ENCODE measurements at places on chromosomes 2 and 18. TPM values are rescaled to one million over a fixed set of nuclear protein-coding genes. Genes with fewer than 3 reads are reported as not detected.

GRCh38 chr2:215435280-215435869 lies 493 bp downstream of the FN1 start:
- DNase-seq, result no peak
- H3K36me3 ChIP-seq, result no peaks in the 10 kb centered on the region
- no peak overlapping the region for H3K27ac ChIP-seq
- peaks cover 82% of the 10 kb centered on the region for H3K27me3 ChIP-seq
- peak overlapping the region; percentile 70 for H3K4me3 ChIP-seq
- H3K4me1 ChIP-seq, result peaks cover 11% of the 10 kb centered on the region

- peak within 1 kb of the TSS; percentile 100 for H3K27ac ChIP-seq
- DNase-seq, result peak; percentile 72
- peak within 1 kb of the TSS; percentile 99 for H3K4me3 ChIP-seq
Measured at GRCh38 chr2:201116115-201116958, at the start of gene CFLAR. TSS of gene CFLAR (plus strand) at chr2:201116164. CDS start at chr2:201129866, 13,702 bp downstream.

MYO1B gene
- 0.52 TPM for total RNA-seq

DNA sequence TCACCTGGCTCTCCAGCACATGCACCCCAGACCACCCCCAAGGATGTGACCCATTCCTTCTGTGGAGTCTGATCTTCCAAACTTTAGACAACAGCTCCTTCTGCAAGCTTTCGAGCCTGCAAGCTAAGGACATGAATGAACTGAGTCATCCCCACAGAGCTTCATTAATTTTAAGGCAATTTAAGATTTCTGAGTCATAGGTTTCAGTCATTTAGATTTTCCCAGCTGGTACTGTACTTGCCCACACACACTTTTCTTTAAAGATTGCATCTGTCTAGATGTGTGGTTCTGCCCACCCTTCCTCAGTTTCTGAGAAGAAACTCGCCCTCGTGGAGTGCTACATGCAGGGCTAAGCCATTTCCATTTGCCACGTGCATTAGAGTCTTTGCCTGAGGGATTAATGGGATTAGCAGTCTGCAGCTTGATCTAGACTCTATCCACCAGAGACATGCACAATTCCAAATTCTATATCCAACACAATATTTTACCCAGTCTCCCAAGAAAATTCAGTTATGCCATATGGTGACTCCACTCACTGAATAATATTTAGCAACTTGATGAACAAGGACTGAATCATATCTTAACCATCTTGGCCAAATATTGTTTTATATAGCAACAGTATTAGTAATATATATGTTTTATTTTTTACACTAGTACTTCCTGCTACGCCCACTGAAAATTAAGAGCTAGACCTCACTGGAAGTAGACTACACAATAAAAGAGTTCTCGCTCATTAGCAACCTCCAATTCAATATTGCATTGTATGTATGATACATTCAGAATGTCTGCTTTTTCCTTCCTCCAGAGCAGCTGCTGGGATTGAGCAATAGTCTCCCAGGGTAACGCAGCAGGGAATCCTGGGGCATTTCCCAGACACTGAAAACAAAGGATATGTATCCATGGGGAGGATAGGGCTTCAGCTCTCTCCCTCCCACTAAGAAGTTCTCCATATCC lies 14.3 kb upstream of the TRIB2 start:
- H3K27ac ChIP-seq, result peak overlapping the region; percentile 88
- no peaks in the 10 kb centered on the region for H3K27me3 ChIP-seq
- DNase-seq, result no peak
